Esophagus squamous epithelium (tissue), 5 donors: ENCODE measurements at places on chromosomes 3 and 15.

DNA sequence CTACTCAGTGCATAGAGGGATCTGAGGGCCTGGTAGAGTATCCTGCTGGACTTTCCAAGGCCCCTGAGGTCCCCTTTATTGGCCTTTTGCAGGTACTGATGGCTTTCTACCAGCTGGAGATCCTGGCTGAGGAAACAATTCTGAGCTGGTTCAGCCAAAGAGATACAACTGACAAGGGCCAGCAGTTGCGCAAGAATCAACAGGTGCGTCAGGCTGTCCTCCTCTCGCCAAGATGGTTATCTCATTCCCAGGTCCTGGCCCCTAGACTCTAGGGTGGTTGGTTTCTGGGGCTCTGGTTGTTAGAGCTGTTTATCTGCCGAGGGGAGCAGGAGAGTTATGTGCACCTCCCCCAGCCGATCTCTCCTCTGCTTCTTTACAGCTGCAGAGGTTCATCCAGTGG, 9.3 kb downstream of the EIF2B5 start:
- no peak for DNase-seq

GRCh38 chr15:81433462-81433861, 59.4 kb upstream of the TMC3 start:
- DNase-seq: no peak

- no peak for DNase-seq
Observed at GRCh38 chr3:187504435-187504834, 136.2 kb downstream of the RTP4 start.

- no peak for DNase-seq
Observed at GRCh38 chr3:74200952-74201351, 413.5 kb downstream of the CNTN3 start.

DNA sequence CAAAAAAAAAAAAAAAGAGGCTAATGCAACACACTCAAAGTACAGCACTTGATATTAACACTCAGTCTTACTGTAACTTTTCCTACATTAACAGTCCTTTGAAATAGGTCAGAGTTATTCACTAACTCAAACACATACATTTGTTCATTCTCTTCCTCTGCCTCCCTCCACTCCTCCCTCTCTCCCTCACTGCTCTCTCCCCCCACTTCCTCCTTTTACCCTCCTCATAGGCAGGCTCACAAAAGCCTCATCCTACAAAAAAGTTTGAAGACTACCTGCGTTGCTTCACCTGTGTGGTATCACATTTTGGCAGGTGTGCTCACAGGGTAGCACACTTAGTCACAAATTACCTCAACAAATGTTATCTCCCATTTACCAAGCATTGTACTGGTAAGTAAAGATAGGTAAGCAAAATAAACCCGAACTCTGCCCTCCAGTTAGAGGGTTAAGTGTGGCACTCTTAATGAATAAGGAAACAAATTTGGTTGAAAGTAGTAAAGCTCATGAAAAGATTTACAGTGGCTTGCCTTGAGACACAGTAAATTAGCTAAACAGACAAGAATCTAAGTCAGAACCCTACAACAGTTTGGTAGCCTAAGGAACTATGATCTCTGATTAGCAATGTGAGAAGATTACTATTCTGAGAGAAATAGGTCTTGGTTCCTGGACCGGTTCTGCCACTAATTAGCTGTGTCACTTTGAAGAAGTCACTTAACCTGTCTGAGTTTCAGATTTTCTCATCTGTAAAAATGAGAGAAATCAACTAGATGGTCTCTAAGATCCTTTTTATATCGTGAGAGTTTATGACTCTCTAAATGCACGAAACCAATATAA, 151.0 kb upstream of the MLF1 start:
- no peak for DNase-seq

DNA sequence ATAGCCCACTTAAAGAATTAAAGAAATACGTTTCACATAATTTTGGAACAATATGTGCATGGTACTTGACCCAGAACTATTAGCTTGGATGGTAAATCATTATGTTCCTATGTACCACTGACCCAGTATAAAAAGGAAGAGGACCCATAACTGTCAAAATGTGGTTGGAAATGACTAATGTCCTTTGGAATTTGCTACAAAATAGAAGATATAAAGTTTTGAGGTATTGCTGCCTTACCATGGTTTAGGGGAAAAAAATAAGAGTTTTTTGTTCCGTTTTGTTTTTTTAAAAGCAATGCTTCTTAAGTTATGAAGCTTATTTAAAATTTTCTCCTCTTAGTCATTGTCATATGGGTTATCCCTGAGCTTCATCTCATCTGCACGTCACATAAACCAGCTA, 15.8 kb upstream of the TFDP2 start:
- DNase-seq: no peak

GRCh38 chr3:101828691-101829436, 20.4 kb upstream of the NFKBIZ start:
- DNase-seq: no peak

DNA sequence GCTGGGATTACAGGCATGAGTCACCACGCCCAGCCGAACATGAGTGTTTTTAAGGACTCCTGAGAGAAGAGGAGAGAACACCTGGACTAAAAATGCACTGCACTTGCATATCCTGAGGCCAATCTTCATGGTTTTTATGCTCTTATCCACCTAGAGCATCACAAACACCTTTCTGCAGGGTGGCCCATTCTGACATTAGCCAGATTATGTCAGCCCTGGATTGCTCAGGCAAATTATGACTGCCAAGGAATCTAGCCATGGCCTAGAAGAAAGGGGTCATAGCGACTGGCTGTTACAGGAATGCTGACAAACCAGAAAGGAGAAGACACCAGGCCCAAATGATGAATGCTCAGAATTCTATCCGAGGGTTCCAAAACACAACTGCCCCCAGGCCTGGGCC, 40.9 kb upstream of the HERC1 start:
- DNase-seq: no peak

DNA sequence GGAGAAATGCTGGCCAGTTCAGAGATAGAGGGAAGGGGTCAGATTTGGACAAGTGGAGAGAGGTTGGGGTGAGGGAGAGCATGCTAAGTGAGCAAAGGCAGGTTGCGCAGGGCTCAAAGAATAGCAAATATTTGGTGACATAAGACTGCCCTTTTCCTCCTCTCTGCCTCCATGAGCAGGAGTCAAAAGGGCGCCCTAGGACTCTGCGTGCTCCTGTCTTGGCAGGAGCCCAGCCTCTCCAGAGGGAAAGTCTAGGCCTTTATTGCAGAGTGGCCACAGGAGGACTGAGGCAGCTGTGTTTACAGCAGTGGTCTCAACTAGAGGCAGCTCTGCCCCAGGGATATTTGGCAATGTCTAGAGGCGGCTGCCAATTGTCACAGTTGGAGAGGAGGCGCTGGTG, 165.6 kb downstream of the FAM43A start:
- no peak for DNase-seq

DNA sequence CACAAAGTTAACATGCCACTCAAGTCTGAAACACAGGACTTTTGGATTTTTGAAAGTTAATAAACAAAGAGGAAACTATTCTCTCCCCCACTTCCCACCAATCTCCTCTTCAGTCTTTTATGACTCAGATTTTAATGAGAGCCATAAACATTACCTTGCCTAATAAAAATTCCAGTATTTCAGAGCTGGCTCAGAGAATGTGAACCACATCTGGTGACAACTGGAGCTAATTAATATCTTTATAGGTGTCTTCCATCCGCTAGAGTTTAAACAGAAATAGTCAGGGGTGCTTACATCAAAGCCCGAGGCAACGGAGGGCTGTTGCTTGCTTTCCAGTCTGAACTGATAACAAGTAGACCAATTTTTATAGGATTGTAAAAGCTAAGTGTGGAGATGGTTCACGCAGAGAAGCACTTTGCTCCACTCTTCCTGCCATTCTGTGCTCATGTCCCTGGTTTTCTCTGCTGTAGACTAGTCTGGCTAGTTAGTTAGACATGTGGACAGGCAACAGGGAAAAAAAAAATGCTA, 363.6 kb downstream of the NR2F2 start:
- no peak for DNase-seq

DNA sequence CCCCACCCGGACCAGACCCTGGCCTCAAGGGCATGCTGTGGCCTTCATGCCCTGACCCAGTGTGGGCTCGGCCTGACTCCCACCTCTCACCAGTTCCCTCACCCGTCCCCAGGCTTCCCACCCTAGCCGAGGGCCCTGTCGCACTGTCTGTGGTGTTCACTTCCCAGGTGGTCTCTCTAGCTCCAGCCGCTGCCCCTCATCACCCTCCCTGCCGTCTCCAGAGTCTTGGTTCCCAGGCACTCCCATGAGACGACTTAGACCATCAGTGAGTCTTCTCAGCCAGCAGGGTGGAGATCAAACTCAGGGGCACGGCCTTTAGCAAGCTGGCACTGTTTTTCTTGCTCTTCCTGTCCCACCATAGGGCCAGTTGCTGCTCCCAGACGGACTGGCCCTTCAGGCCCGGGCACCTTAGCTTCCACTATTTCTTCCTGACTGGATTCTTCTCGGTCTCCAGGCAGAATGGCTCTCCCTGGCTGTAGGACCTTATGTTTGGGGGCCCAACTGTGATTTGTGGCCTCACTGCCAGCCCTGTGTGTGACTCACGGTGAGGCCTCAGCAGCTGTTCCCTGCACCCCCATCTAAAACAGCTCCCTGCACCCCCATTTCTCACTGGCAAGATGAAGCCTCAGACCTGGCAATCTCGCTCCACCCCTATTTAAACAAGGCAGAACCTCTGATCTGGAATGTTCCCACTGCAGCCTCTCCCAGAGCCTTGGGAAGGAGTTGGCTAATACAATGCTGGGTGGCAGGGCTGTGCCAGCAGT, 9.4 kb upstream of the PCSK6 start:
- DNase-seq: no peak

DNA sequence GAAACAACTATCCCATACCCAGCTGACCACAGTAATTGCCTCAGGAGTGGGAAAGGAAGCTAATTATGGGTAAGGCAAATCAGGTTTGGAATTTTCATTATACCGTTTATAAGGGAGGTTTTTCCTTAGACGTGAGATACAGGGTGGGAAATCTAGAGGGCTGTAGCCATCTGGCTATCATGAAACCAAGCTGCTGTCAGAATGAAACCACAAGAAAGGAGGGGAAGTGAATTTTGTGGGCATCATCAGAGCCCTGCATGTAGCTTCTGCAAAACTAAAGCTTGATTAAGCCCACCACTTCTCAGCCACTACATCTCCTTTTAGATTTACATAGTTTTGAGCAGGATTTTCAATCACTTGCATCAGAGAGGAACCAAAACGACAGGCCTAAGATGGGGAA, 893.5 kb downstream of the TUSC7 start:
- no peak for DNase-seq

DNA sequence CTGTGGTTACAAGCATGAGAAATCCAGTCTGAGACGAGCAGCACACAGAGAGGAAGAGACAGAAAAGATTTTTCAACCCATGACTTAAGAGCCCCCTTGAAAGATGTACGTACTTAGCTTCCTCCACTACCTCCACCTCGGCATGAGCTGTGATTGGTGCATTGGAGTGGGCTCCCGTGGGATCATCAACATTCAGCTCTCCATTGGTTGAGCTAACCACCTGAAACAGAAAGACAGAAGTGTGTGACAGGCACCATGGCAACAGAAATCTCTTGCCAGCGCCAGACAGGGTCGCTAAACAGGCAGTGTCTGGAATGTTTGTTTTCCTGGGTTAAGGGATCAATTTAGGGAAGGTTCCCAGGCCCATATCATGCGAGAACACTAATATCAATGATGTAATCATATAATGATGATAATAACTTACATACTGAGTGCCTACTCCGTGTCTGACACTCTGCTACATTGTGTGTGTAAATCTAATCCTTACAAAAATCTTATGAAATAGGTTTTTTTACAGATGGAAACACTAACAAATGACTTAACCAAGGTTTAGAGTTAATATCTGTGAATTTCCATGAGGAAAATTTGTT, 17.5 kb upstream of the PPIB start:
- DNase-seq: no peak

- no peak for DNase-seq
Observed at GRCh38 chr3:87564438-87564837, 288.1 kb upstream of the POU1F1 start.

DNA sequence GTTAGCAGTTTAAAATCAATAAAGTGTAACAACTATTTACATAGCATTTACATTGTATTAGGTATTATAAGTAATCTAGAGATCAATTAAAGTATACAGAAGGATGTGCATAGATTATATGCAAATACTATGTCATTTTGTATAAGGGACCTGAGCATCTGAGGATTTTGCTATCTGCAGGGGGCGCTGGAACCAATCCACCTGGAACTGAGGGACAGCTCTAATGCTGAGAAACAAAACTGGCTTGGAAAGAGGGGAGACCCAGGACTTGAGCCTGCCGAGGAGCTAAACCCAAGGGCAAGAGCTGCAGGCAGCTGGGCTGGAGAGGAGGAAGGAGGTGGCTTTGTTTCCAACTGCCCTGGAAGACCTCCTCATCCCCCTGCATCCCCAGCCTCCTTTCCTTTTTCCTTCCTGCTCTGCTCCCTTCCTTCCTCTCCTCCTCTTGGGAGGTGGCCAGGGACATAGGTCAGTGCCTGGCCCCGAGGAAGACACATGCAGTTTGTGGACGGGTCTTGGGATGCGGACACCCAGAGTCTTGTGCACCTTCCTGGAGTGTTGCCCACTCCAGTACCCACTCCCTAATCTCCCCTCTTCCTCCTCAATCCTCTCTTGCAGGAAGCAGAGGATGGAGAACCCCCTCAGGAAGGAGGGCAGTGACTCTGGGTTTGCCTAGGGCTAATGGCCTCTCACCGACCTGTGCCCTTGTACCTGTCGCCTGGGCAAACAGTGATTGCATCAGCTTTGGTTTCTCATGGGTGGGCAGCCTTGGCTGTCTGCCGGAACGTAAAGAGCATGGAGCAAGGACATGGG, 825 bp upstream of the RTP3 start:
- DNase-seq: no peak

- no peak for DNase-seq
Observed at GRCh38 chr3:49509028-49509561, 39.0 kb downstream of the DAG1 start.

GRCh38 chr15:59751552-59752413, 62.7 kb upstream of the BNIP2 start:
- no peak for DNase-seq

DNA sequence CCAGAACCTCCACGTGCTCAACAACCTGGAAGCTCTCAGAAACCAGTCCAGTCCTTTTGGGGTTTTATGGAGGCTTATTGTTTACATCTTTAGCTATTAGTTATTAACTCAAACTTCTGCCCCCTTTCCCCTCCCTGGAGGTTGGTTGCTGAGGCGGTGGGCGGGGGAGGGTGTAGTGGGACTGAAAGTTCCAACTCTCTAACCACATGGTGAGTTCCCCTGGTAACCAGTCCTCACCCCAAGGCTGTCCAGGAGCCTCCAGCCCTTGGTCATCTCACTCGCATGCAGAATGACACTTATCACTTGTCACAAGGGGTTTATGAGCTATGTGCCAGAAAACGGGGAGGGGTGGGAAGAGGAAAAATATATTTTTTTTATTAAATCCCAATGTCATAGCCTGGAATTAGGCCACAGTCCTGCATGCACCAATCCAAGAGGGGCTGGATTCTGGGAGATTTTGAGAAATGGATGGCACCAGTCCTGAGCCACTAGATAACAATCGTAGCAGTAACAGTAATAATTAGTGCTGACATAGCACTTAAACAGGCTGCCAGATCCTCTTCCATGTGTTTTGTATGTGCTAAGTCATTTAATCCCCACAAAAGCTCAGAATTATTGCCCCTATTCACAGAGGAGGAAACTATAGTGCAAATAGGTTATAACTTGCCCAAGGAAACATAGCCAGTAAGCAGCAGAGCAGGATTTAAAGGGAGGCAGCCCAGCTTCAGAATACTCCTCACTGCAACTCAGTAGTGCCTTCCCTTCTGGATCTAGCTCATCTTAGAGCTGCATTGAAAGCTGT, 85.7 kb downstream of the CRYGS start:
- no peak for DNase-seq

- no peak for DNase-seq
Observed at GRCh38 chr3:13612829-13613228, 63.9 kb downstream of the FBLN2 start.
